Upper lobe of right lung (tissue), 1 donor: ENCODE measurements at places on chromosomes 11 and 22. TPM values are rescaled to one million over a fixed set of nuclear protein-coding genes. Genes with fewer than 3 reads are reported as not detected.

The DAGLA gene
- 6.0 TPM for total RNA-seq

The MCHR1 gene
- total RNA-seq: not detected

The OR52J3 gene
- total RNA-seq: not detected

- no peak for DNase-seq
These were observed 1.2 kb downstream of the SCN4B start for GRCh38 chr11:118151431-118151830.

GRCh38 chr11:117782101-117782500 is 14.9 kb downstream of the DSCAML1 start:
- no peak for DNase-seq
